ACHN (cell line): ENCODE measurements at places on chromosomes 16 and 17.
A peak's percentile ranks its signal among the peaks of the same experiment; 100 is the strongest.

DNA sequence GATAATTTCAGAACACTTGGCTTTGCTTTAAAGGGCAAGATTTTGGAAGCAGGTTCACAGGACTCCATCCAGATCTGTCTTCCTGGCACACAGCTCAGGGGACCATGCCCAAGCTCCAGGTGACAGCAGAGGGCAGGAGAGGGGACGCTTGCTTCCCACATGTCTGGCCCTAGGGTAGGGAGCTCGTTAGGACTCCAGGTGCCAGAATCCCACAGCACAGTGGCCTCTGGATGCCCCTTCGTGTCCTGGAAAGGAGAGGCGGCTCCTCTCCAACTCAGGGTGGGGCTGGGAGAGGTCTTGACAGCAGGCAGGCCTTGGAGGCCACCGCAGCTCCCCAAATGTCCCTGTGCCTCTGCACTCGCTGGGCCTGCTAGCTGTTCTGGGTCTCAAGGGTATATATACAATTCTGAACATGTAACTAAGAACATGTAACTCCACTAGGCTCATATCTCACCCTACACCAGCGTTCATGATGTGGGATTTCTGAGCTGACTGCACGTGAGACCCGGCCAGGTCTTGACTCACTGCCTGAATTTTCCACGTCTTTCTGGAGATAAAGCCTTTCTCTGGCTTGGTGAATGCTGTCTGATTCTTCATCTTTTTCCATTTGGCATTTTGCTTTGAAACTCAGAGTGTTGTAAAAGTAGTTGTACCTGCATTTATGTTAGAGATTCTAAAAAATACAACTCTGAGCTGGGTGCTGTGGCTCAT, 52.8 kb downstream of the MARCHF10 start:
- no peak for DNase-seq

DNA sequence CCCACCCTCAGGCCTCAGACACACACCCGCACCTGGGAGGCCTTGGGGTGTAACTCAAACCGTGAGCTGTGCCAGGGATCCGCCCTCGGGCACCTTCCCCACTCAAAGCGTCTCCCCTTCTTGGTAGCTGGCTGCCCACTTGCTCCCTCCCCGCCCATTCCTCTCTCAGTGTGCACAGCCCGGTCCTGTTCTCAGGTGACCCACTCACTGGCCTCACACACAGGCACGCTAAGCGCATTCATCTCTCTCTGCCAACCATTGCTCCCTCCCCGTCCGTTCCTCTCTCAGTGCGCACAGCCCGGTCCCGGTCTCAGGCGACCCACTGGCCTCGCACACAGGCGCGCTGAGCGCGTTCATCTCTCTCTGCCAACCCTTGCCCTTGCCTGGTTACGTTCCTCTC, 20.8 kb downstream of the WDR45B start:
- DNase-seq: no peak

GRCh38 chr17:69375229-69375628, 39.3 kb upstream of the MAP2K6 start:
- no peak for DNase-seq

DNA sequence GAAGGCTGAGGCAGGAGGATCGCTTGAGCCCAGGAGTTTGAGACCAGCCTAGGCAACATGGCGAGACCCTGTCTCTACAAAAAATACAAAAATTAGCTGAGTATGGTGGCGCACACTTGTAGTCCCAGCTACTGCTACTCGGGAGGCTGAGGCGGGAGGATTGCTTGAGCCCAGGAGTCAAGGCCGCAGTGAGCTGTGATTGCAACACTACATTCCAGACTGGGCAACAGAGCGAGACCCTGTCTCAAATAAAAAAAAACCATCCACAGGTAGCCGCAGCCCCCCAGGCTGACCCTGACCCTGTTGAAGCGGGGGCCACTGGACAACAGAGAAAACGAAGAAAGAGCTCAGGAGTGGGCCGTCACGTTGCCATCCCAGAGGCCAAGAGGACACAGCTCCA, 4.0 kb downstream of the SLC43A2 start:
- no peak for DNase-seq

DNA sequence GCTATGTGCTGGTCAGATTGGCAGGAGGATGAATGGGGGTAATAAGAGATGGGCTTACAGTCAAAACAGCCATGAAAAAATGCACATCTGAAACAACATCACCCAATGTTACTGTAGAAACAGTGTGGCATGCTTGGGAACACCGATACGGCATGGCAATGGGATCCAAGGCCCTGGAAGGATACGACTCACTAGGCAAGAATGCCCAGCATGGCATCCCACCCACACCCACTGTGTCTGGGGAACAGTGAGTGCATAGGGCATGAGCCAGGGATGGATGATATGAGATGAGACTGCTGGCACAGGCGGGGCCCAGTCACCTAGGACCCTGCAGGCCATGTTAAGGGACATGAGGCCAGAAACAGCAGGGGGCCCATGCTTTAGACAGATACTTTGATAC, 11.5 kb downstream of the TRIM25 start:
- DNase-seq: peak; percentile 95

- no peak for DNase-seq
Observed at GRCh38 chr17:61757168-61757567, 106.2 kb downstream of the BRIP1 start.

GRCh38 chr16:1143761-1144450, 9.0 kb upstream of the CACNA1H start:
- no peak for DNase-seq

- DNase-seq: no peak
Observed at GRCh38 chr16:66698046-66698445, 1.5 kb upstream of the CMTM4 start.

- DNase-seq: no peak
Observed at GRCh38 chr16:65278874-65279273, 157.0 kb upstream of the CDH11 start.

GRCh38 chr17:80372456-80372855, 42.5 kb upstream of the ENDOV start:
- no peak for DNase-seq

DNA sequence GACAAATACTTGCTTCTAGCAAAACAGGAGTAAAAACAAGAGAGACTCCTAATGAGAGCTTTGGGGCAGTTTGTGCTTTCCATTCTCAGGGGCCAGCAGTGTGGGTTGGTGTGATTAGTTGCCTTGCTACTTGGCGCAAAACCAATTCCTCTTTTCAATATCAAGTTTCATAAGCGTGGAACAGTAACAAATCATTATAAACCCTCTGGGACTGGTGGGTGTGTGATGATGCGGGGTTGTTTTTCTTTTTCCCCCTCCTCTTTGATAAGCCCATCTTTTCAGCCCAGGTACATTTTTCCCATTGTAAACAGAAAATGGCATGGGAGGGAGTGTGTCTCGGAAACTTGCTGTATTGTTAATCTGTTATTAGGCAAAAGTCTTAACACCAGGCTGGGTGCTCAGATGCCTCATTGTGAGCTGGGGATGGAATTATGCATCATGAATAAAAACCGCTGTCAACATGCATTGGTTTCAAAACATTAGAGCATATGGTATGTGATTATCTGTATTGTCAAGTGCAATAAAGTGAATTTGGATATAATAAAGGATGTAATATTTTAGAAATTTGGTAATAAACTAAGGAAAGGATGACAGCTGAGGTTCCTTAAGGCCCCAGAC, 166.4 kb downstream of the CCDC182 start:
- DNase-seq: no peak

DNA sequence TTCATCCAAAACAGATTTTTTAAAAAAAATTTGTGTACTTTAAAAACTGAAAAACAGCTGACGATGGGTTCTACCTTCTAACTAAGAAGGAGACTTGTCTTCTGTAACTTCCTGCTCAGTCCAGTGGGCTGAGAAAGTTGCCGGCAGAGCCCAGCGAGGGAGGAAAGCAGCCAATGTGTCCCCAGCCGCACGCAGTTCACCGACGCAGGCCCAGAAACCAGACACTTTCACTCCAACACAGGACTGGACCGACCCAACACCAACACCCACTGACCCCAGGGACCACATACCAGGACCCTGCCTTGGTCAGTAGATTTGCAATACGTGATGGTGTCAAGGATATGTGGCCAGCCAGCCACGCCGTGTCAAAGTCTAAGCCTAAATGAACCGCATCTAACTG, 25.6 kb downstream of the TRAP1 start:
- no peak for DNase-seq

DNA sequence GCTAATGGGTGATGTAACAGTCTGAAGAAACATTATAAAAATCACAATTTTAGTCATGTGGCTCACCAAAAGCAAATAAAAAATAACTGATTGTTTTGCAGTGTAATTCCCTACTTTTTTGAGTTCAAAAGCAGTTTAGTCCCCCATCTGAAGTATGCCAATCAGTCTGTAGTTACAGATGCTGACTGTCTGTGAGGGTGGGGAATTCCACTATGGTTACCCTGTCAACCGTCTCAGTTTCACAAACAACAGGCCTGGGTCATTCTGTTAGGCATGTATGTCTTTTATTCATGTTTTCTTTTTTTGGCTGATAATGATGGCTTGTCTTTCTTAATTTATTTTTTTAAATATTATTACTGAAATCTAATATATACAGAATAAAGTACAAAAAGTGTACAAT, 69.3 kb downstream of the STXBP4 start:
- no peak for DNase-seq

DNA sequence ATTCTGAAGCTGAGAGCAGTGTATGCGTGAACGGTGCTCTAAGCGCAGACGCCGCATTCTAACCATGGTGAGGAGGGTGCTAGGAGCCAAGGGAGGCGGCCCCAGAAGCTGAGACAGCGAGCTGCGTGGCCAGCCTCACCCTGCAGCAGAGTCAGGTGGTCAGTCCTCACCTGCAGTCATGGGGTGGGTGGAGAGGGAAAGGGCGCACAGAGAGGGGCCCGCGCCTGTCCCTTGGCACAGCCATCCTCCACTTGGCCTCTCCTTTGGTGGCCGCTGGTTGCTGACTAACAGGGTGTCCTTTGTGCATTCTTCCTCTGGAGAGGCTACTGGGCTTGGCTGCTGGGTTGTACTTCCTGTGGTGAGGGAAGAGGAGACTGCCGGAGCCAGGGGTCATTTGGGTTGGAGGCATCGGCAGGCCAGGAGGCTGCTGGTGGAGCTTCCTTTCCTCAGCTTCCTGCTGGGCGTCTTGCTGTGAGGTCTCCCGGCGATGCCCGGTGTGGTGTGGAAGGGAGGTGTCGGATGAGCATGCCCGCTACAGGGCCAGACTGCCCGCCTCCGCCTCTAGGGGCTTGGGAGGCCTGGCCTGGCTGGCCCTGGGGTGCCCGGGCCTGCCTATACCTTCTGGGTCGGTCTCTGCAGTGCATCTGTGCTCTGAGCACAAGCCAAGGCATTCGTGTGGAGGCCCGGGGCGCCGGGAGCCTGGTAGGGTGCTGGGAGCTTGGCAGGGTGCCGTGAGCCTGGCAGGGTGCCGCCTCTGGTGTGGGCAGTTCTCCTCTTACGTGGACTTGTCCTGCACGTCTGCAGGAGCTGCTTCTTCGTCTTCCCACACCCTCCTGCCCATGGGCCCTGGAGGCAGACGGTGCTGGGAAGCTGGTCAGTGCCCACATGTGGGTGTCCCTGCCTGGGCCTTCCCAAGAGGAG, 17.4 kb downstream of the RNF213 start:
- DNase-seq: no peak

DNA sequence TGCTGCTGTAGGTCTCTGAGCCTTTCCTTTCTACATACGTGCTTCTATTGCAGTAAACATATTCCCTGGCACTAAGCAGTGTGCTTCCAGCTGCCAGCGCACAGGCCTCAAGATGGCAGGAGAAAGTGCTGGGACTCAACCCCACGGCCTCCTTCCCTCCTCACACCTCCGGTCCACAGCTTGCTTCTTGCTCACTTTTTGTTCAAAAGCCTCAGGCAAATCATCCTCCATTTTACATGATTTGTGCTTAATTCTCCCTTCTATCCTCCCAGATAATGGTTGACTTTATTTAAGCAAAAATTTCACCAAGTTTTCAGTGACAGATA, 5.4 kb downstream of the CDK5R1 start:
- DNase-seq: no peak

- no peak for DNase-seq
Observed at GRCh38 chr16:1301562-1301961, 7.9 kb upstream of the UBE2I start.

GRCh38 chr17:49548506-49549310, 27.0 kb upstream of the NXPH3 start:
- peak; percentile 40 for DNase-seq

DNA sequence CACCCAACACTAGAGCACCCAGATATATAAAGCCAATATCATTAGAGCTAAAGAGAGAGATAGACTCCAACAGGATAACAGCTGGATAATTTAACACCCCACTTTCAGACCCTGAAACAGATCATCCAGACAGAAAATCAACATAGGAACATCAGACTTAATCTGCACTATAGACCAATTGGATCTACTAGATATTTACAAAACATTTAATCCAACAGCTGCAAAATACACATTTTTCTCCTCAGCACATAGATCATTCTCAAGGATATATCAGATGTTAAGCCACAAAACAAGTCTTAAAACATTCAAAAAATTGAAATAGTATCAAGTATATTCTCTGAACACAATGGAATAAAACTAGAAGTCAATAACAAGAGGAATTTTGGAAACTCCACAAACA, 4.1 kb upstream of the CCL13 start:
- no peak for DNase-seq

GRCh38 chr16:31191697-31192428, 10.7 kb downstream of the PYCARD start:
- no peak for DNase-seq

GRCh38 chr16:9012848-9013507, 49.3 kb upstream of the USP7 start:
- no peak for DNase-seq

- no peak for DNase-seq
Observed at GRCh38 chr17:64538508-64539130, 31.8 kb downstream of the CEP95 start.

GRCh38 chr16:30750876-30751465, 2.7 kb downstream of the PHKG2 start:
- DNase-seq: no peak

- DNase-seq: no peak
Observed at GRCh38 chr16:57798953-57799599, 3.2 kb downstream of the KIFC3 start.

- DNase-seq: no peak
Observed at GRCh38 chr16:80046261-80046660, 445.7 kb upstream of the MAF start.

DNA sequence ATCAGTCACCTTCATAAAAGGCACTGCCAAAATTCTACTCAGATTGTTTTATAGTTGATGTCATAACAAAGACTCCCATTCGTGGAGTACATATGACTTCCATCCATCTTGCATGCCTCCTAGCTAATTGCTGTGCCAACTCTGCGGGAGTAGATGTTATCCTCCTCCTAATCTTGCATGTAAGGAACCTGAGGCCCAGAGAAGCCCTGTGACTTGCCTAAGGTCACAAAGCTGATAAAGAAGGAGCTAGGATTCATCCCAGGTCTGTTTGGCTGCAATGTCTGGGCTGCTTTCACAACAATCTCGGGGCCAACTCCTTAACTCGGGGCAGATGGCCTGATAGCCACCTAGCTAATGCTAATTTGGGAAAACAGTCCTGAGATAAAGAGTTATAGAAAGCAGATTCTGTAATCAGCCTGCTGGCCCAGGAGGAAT, 87.3 kb downstream of the YPEL2 start:
- DNase-seq: no peak

GRCh38 chr17:40335620-40336019, 26.6 kb downstream of the RARA start:
- no peak for DNase-seq

- no peak for DNase-seq
Observed at GRCh38 chr16:11550791-11551498, 35.8 kb downstream of the LITAF start.
